NCI-H1105 (cell line): ENCODE measurements at places on chromosomes 7 and 10.

GRCh38 chr7:101833799-101834198 is 16.4 kb downstream of the CUX1 start:
- DNase-seq = no peak

GRCh38 chr10:121831777-121832176 is 96.1 kb downstream of the ATE1 start:
- DNase-seq = no peak

DNA sequence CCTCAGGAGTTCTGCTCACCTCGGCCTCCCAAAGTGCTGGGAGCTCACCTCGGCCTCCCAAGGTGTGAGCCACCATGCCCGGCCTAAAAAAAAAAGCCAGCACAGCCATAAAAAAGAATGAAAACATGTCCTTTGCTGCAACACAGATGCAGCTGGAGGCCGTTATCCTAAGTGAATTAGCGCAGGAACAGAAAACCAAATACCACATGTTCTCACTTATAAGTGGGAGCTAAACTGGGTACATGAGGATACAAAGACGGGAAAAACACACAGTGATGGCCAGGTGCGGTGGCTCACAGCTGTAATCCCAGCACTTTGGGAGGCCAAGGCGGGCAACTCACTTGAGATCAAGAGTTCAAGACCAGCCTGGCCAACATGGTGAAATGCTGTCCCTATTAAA is 20.9 kb downstream of the PSPH start:
- DNase-seq = no peak

GRCh38 chr10:94462130-94462529 is 59.8 kb downstream of the TBC1D12 start:
- DNase-seq = no peak

- DNase-seq = no peak
Observed at GRCh38 chr10:110820321-110820814, 51.4 kb upstream of the PDCD4 start.

- DNase-seq = no peak
Observed at GRCh38 chr10:62760401-62760800, 44.1 kb upstream of the ADO start.

DNA sequence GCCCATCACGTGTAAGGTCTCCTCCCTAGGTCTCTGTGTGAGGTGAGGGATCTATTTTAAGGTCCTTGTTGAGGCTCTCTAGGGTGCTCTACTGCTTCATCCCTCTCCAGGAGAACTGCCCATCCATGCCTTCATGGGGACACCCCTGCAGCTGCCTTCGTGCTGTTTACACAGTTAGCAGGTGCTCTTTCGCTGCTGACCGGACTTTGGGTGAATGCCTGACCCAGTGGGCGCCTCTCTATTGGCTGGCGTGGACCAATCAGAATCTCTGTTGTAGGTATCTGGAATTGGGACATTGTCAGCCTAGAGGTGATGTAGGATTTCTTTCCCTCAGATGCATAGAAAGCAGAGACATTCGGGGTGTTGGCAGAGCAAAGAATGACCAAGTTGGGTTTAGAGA is 38.7 kb upstream of the HMX3 start:
- DNase-seq = no peak

DNA sequence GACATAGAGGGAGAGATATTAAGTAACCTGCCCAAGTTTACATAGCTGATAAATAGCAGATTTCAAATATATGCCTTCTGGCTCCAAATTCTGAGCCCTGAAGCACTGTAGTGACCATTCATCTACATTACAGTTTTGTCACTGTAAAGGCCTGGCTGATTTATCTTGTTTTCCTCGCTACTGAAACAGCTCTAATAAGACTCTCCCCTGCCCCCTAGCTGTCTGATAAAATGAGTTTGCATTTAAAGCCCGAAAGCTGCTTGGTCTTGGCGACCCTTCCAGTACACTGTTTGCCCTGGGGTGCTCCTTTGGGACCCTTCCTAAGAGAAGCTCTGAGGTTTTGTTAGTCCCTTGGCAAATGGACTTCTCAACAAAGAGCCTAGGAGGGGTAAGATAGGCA is 59.7 kb upstream of the RAB11FIP2 start:
- DNase-seq = no peak

DNA sequence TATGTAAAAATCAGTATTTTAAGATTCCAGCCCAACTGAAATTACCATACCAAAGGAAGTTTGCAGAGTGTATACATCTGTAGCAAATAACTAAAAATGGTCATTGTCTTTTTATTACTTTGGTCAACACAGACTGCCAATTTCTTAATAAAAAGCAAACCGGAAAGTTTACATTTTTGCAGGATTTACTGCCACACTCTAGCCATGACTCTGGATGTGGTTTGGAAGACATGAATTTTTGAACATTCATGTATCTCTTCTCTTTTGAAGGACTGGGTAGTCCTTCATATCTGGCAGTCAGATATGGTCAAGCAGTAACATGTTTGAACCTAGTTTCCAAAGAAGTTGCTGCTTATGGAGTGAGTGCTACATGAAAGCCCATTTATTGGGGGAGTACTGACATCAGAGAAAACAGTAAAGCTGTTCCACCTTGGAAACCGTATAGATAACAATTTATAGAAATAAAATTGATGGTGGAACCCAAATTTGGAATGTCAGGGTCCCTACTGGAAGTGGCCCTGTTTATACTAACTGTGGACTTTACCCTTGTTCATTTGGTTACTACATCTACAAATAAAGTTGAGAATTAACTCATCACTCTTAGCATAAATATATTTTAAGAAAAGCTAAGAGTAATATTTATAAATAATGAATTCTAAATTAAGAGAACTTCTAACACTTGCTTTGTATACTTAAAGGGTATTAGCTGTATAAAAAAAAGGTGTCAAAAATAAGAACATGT is 84.6 kb downstream of the ZMYND11 start:
- no peak for DNase-seq
